ENCODE measurements at places on chromosomes 2 and 18.
A peak's percentile ranks its signal among the peaks of the same experiment; 100 is the strongest.

GRCh38 chr2:157355618-157356017 lies 30.0 kb upstream of the ERMN start:
- no peak for DNase-seq

- no peak for DNase-seq
Measured at GRCh38 chr2:64937687-64938491, 51.3 kb upstream of the SLC1A4 start.

DNA sequence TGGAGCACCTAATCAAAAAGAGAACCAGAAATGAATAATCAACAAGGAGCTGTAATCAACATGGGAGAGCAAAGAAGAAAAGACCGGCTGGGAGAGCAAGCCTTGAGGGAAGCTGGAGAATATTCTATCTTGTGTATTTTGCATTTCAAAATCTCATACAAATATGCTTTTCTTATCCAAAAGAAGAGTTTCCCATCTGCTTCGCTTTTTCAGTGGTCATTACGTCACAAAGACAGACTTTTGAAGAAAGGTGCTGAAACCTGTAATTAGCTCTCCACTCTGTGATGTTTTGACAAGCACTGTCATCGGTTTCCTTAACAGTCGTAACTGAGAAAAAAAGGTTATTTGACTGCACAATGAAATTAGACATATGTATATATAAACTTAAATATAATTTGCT lies 139.1 kb upstream of the TACR1 start:
- no peak for DNase-seq

- no peak for DNase-seq
Measured at GRCh38 chr2:185316383-185316782, 422.2 kb upstream of the FSIP2 start.

- DNase-seq: no peak
Measured at GRCh38 chr2:200738590-200738989, 73.1 kb upstream of the BZW1 start.

GRCh38 chr18:48324651-48325050 lies 84.5 kb downstream of the ZBTB7C start:
- no peak for DNase-seq

GRCh38 chr2:77608510-77608909 lies 86.3 kb upstream of the LRRTM4 start:
- no peak for DNase-seq

DNA sequence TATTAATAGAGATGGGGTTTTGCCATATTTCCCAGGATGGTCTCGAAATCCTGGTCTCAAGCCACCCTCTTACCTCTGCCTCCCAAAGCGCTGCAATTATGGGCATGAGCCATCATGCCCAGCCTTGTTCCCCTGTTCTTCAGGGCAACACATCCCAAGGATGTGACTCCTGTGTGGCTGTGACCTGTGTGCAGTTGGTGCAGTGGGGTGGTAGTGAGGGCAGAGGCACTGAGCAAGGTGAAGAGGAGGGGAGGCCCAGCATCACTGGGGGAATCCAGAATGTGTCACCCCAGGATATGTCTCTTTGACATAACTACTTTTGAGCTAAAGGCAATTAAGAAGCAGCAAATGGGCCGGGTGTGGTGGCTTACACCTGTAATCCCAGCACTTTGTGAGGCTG lies 23.4 kb downstream of the CENPA start:
- DNase-seq: no peak

GRCh38 chr18:45342653-45343052 lies 272.6 kb upstream of the SLC14A2 start:
- DNase-seq: no peak

GRCh38 chr2:189268763-189269162 lies 89.2 kb upstream of the COL5A2 start:
- DNase-seq: no peak

- no peak for DNase-seq
Measured at GRCh38 chr2:238158018-238158508, 707 bp upstream of the ERFE start.

DNA sequence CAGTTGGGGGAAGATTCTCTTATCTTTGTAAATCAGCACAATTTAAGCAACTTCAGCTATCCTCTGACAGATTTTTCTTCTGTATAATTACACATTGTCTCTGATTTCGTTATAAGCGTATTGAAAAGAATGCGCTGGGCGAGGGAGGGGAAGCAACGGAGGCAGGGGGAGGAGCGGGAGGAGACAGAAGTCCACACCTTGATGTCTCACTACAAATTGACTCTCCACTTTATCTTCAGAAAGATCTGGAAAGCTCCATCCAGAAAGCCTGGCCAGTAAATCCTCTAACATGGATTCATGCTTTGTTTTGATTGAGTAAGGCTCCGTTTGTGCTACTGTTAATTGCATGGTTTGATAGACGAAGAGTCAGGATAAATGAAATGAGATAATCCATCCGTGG lies 76.6 kb downstream of the SMIM21 start:
- no peak for DNase-seq

DNA sequence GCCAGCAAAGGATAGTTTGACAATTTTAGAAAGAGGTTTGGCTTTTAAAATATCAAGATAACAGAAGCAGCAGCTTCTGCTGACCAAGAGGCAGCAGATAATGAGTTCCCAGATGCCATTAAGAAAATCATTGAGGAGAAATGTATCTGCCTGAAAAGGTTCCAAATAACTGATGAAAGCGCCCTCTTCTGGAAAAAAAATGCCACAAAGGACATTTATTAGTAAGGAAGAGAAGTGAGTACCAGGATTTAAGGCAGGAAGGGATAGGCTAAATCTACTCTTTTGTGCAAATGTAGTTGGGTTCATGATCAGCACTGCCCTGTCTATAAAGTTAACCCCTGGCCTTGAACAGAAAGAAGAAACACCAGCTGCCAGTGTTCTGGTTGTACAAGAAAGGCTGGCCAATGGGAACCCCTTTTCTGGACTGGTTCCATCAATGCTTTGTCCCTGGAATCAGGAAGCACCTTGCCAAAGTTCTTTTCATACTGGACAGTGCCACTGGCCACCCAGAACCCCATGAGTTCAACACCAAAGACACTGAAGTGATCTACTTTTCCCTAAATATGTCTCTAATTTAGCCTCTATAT lies 40.6 kb downstream of the DHX57 start:
- no peak for DNase-seq

GRCh38 chr2:218295029-218295428 lies 2.7 kb upstream of the TMBIM1 start:
- DNase-seq: no peak

- DNase-seq: no peak
Measured at GRCh38 chr2:179936654-179937053, 70.4 kb downstream of the CWC22 start.

GRCh38 chr18:58362829-58363271 lies 266.0 kb downstream of the ALPK2 start:
- DNase-seq: no peak

GRCh38 chr2:84236288-84236687 lies 222.8 kb downstream of the SUCLG1 start:
- no peak for DNase-seq

- no peak for DNase-seq
Measured at GRCh38 chr18:52349498-52349897, 9.5 kb downstream of the DCC start.

- DNase-seq: no peak
Measured at GRCh38 chr2:237297421-237298150, 116.4 kb downstream of the COL6A3 start.

GRCh38 chr2:28638102-28638501 lies 113.5 kb upstream of the PPP1CB start:
- no peak for DNase-seq

- DNase-seq: no peak
Measured at GRCh38 chr2:55228226-55228563, 3.9 kb downstream of the CLHC1 start.

GRCh38 chr2:207051385-207051965 lies 112.2 kb downstream of the CPO start:
- DNase-seq: no peak

- no peak for DNase-seq
Measured at GRCh38 chr2:45096996-45097395, 87.7 kb upstream of the SIX2 start.

- no peak for DNase-seq
Measured at GRCh38 chr2:69395866-69396265, 8.8 kb upstream of the GFPT1 start.

GRCh38 chr18:32851936-32852335 lies 79.1 kb upstream of the KLHL14 start:
- DNase-seq: no peak

DNA sequence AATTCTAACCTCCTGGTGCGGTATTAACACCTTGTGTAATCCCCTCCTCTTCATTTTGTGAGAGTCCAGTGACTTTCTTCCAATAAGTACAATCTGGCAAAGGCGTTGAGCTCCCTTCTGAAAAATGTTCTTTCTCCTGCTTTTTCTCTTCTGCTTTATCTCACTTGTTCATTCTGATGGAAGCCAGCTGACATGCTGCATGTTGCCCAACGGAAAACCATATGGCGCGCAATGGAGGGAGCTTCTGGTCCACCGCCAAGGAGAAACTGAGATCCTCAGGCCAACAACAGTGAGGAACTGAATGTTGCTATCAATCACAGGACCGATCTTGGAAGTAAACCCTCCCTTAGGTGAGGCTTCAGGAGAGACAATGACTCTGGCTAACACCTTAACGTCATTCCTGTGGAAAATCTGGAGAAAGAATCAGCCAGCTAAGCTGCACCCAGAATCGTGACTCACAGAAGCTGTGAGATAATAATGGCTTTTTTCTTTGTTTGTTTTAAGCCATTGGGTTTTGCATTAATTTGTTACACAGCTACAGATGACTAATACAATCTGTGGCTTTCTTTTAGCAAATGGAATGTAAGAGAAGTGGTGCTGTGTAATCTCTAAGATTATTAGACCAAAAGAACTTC lies 1323.9 kb upstream of the DDX18 start:
- DNase-seq: no peak

- DNase-seq: no peak
Measured at GRCh38 chr2:136086253-136087016, 31.5 kb downstream of the CXCR4 start.

DNA sequence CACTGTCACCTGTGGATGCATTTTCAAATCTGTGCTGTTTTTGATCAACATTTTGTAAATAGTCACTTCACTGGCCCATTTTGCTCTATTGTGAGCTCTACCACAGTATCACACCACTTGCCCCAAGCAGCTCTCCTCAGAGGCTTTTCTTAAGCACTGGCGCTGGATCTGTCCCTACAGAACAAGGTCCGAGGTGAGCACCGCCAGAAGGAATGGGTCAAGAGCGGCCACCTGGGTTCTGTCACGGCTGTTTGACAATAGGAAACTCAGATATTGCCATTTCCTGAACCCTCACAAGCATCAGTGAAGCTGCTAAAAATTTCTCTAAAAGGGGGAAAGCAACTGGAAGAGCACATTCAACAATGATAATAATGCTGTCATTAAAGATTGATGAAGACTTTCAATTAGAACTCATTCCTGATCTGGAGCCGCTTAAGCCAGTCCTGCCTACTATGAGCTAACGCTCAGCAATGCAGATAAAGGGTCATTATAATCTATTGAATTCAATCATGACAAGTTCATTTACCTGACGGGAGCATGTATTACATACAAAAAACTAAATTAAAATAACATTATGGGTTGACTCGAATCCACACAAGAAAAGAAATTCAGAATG lies 514.0 kb downstream of the GALR1 start:
- no peak for DNase-seq

- DNase-seq: no peak
Measured at GRCh38 chr2:232525791-232526371, at the start of gene CHRND. TSS of gene CHRND (plus strand) at chr2:232526160. CDS start at chr2:232526216, 56 bp downstream.

DNA sequence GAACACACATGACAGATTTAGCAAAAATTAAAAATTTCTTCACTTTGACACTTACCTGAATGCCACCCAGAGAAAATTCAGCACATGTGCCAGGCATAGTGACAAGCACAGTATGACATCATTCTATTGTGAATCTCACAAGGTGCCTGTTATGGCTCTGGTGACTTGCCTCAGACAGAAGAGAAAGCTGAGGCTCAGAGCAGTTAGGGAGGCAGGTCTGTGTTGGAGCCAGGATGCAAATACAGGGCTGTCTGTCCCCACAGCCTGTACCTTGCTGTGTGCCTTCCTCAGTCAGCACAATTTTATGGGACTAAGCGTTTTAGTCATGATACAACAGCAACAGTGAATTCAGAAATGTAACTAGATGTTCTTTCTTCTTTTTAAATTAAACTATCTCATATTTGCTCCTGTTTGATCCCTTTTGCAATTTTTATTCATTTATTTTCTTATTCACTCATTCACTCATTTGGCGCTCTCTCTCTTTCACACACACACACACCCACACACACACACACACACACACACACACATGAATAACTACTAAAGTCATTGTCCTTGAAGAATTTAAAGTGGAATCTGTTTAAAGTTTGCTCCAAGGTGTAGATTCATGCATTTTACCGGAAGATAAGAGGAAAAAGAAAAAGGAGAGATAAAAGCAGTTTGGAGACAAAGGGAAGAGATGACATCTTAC lies 37.9 kb upstream of the CTAGE1 start:
- no peak for DNase-seq

GRCh38 chr18:66916834-66917233 lies 312.9 kb upstream of the CDH19 start:
- DNase-seq: no peak

- no peak for DNase-seq
Measured at GRCh38 chr2:38460313-38460712, 83.2 kb upstream of the ATL2 start.

GRCh38 chr2:72395096-72395495 lies 247.4 kb upstream of the CYP26B1 start:
- no peak for DNase-seq

DNA sequence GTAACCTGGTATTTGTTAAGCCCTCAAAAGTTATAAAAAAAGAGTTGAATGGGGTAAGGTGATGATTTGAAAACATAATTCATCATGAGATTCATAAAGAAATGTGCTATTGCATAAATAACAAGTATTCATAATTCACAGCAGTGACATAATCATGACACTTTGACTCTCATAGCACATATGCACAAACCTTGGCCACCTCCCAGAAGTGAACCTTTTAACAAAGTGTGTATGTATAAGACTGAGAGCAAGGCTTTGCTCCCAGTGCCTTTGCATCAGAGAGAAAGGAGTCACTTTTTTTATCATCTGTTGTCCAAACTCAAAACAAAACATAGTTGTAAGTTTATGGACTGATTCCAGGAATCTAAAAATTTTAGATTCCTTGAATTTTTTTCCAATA lies 15.0 kb upstream of the HTR2B start:
- no peak for DNase-seq

DNA sequence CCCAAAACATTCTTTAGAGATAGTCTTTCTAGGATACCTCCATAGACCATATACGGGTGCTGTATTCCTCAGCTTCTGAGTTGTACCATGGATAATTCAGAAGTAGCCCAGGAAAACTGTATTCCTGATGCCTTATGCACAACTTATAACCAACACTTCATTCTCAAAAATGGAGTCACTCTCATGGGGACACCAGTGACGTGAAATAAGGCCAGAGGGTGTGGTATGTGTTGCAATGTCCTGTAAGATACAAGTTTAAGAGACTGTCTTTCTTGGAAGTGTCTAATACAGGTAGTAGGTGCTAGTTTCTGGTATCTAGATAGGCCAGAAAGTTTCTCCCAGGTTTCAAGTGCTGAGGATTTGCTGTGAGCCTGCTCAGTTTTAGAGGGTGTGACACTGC lies 36.1 kb downstream of the COX7A2L start:
- DNase-seq: no peak

GRCh38 chr2:215917953-215918620 lies 95.3 kb downstream of the MREG start:
- peak; percentile 28 for DNase-seq

- DNase-seq: no peak
Measured at GRCh38 chr2:230794497-230794896, 70.2 kb upstream of the ITM2C start.
